Muscle of leg (tissue), 16 donors: ENCODE measurements at places on chromosomes 13 and 19.

- peaks cover 11% of the 10 kb centered on the region for H3K4me1 ChIP-seq
- no peak overlapping the region for H3K4me3 ChIP-seq
- H3K27me3 ChIP-seq = no peaks in the 10 kb centered on the region
- no peak for DNase-seq
- no peak overlapping the region for H3K27ac ChIP-seq
Measured at GRCh38 chr13:109816808-109817203, 30.4 kb upstream of the IRS2 start.

- H3K4me1 ChIP-seq = peaks cover 22% of the 10 kb centered on the region
- H3K27ac ChIP-seq = no peak overlapping the region
Measured at GRCh38 chr19:17725422-17726078, 6.3 kb downstream of the MAP1S start.

GRCh38 chr13:42762251-42762650 is 19.1 kb upstream of the FAM216B start:
- H3K4me3 ChIP-seq = no peak overlapping the region
- no peak for DNase-seq
- no peak overlapping the region for H3K27ac ChIP-seq
- H3K27me3 ChIP-seq = no peaks in the 10 kb centered on the region
- no peaks in the 10 kb centered on the region for H3K36me3 ChIP-seq

- no peaks in the 10 kb centered on the region for H3K27me3 ChIP-seq
- no peak overlapping the region for H3K27ac ChIP-seq
- DNase-seq = peak; percentile 71
- peaks cover 40% of the 10 kb centered on the region for H3K36me3 ChIP-seq
- H3K4me1 ChIP-seq = peaks cover 22% of the 10 kb centered on the region
Measured at GRCh38 chr13:98468361-98468760, 108.5 kb downstream of the STK24 start.

DNA sequence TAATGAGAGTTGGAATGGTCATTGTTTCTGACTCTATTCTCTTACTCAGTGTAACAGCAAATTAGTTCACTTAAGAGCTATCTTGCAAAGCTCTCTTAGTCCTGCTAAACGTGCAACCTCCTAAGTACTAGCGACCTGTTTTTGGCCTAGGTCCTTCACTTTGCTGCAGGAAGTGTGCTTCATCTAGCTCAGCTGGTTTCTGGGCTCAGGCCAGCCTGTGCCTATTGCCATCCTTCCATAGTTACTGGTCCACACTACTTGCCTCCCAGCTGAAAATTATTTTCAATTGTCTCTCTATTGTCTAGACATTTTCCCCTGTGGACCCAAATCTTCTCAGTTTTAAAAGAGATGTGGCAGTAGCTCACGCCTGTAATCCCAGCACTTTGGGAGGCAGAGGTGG is 561.3 kb downstream of the FGF9 start:
- DNase-seq = no peak
- no peak overlapping the region for H3K4me3 ChIP-seq
- no peaks in the 10 kb centered on the region for H3K36me3 ChIP-seq
- no peaks in the 10 kb centered on the region for H3K27me3 ChIP-seq
- no peaks in the 10 kb centered on the region for H3K4me1 ChIP-seq
- no peak overlapping the region for H3K27ac ChIP-seq

DNA sequence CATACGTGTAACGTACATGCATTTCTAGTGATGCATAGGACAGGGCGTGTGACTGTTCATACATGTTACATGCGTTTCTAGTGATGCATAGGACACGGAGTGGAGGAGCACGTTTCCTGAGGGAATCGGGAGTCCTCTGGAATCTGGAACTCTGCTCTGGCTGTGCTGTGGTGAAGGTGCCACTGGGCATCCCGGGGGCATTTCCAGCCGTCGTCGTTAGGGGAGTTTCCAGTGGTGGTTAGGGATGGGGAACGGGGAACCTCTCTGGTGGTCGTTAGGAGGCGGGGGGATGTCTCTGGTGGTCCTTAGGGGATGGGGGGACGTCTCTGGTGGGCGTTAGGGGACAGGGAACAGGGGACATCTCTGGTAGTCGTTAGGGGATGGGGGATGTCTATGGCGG is 209.6 kb upstream of the SOX1 start:
- H3K27ac ChIP-seq = no peak overlapping the region
- H3K36me3 ChIP-seq = no peaks in the 10 kb centered on the region
- H3K27me3 ChIP-seq = peaks cover 19% of the 10 kb centered on the region
- DNase-seq = no peak
- no peak overlapping the region for H3K4me3 ChIP-seq

GRCh38 chr13:33794576-33794975 is 23.4 kb upstream of the RFC3 start:
- H3K36me3 ChIP-seq = no peaks in the 10 kb centered on the region
- no peak for DNase-seq
- no peak overlapping the region for H3K27ac ChIP-seq
- no peaks in the 10 kb centered on the region for H3K27me3 ChIP-seq
- no peaks in the 10 kb centered on the region for H3K4me1 ChIP-seq
- H3K4me3 ChIP-seq = no peak overlapping the region

DNA sequence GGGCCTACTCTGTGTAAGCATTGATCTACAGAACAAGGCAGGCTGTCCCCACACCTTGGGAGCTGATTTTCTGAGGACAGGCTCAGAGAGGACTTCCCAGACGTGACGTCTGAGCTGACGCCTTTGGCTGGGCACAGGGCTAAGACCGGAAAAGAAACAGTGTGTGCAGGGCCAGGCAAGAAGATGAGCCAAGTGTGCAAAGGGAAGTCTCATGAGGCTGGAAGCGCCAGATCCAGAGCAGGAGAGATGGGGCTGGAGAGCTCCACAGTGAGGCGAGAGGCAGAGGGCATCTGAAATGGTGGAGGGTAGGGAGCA is 12.7 kb downstream of the IGLON5 start:
- no peak overlapping the region for H3K4me3 ChIP-seq
- peaks cover 7% of the 10 kb centered on the region for H3K4me1 ChIP-seq
- no peaks in the 10 kb centered on the region for H3K36me3 ChIP-seq
- no peak overlapping the region for H3K27ac ChIP-seq
- no peak for DNase-seq

GRCh38 chr19:46392252-46392801 is 21.0 kb downstream of the CCDC8 start:
- no peaks in the 10 kb centered on the region for H3K27me3 ChIP-seq
- H3K4me1 ChIP-seq = peaks cover 31% of the 10 kb centered on the region
- H3K36me3 ChIP-seq = peaks cover 49% of the 10 kb centered on the region
- no peak overlapping the region for H3K4me3 ChIP-seq
- DNase-seq = peak; percentile 75
